Urinary bladder (tissue), 4 donors: ENCODE measurements at places on chromosomes 4 and X. TPM values are rescaled to one million over a fixed set of nuclear protein-coding genes. Genes with fewer than 3 reads are reported as not detected.
A peak's percentile ranks its signal among the peaks of the same experiment; 100 is the strongest.

DNA sequence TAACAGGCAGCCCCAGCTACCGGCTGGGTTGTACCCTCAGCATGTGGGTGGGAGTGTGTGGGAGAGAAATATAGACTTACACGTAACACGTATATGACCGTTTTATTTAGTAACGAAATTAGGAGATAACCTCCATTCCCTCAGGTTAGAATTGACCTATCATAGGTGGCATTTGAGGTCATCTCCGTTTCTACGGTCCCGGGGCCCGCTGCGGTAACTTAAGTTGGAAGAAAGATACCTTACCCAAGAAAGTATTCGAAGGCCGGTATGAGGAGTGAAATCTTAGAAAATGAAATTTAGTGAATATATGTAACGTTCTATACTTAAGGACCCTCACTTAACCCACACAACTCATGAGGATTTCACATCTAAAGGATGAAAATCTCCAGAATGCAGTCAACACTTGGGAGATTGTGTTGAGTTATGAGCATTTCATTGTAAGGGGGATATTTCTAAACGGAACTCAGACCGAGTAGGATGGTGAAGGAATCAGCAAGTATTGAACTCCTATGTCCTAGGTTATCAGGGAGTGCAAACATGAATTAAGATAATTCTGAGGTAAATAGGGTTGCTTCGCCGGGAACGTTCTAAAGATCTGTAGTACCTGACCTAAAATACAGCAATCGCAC, 891 bp downstream of the CISD2 start:
- peak; percentile 0 for DNase-seq

DNA sequence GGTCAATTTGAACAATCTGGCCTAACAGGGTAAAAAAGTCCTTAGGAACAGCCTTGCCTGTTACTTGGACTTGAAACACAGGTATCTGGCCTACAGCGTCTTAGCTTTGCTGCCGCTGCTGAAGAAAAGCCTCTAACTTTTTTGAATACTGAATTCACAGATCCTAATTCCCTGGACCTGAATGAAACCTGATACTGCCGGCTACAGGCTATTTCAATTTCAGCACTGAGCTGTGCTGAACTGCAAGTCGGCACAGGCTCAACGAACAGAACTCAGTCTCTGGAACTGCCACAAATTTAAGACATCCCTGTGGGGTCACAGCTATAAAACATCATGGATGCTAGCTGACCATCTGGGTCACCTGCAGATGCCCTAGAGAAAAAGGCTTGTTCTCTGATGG, 7.2 kb downstream of the NR0B1 start:
- DNase-seq = no peak

DNA sequence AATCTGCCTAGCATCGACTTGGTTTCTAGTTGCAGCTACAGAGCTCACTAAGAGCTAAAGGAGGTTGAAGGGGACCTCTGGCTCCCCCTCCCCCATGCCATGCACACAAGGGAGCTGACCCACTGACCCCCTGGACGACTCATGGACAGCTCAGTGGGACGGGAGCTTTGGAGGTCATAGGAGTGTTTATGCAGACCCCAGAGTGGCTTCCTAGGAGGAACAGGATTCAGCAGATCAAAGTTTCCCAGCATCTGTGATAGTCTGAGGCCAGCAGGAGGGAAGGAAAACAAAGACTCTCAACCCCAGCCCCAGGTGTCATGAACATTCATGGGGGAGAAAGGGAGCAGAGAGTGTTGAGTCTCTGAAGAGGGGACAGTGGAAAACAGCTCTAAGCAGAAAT, 104.4 kb downstream of the ARSF start:
- DNase-seq = no peak

- DNase-seq = no peak
Measured at GRCh38 chr4:22999419-22999818, 306.7 kb downstream of the GBA3 start.

DNA sequence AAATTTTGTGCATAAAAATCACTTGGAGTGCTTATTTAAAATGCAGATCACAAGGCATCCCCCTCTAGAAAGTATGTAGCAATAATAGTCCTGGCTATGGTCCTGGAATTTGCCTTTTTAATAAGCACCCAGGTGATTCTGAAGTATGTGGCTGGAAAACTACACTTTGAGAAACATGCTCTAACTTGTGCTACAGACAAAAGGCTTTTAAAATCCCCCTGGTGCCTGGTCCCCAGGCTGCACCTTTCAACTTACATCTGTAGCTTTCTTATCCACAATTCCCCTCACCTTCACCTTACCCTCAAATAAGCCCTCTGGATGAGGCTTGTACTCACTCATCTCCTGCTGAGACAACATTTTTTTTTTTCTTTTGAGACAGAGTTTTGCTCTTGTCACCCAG, 21.1 kb downstream of the ART3 start:
- DNase-seq = no peak

GRCh38 chr4:127203562-127204200, 429.1 kb upstream of the INTU start:
- no peak for DNase-seq

- no peak for DNase-seq
Measured at GRCh38 chr4:1012034-1012739, 761 bp downstream of the FGFRL1 start.

- DNase-seq = no peak
Measured at GRCh38 chr4:100206850-100207249, 16.6 kb upstream of the DDIT4L start.

GRCh38 chr4:26239801-26240200, 81.0 kb upstream of the RBPJ start:
- no peak for DNase-seq

GRCh38 chr4:111639876-111640275, 505.4 kb upstream of the FAM241A start:
- DNase-seq = no peak

DNA sequence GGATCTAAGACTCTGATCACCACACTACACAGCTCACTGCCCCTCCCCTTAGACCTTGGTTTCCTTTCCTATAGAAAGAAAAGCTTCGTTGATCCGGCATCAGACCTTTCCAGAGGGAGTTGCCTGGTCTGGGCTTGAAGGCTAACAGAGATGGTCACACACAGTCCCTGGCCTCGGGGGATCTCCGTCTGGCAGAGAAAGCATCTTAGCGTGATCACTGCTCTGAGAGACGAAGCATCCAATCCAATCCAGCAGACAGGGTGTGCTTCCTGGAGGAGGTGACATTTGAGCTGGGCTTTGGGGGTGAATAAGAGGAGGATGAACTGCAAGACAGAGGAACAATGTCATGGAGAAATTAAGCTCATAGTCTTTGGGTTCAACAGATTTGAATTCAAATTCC, 49.5 kb downstream of the HTRA3 start:
- no peak for DNase-seq

- DNase-seq = no peak
Measured at GRCh38 chr4:1169691-1170096, 2.7 kb downstream of the SPON2 start.

DNA sequence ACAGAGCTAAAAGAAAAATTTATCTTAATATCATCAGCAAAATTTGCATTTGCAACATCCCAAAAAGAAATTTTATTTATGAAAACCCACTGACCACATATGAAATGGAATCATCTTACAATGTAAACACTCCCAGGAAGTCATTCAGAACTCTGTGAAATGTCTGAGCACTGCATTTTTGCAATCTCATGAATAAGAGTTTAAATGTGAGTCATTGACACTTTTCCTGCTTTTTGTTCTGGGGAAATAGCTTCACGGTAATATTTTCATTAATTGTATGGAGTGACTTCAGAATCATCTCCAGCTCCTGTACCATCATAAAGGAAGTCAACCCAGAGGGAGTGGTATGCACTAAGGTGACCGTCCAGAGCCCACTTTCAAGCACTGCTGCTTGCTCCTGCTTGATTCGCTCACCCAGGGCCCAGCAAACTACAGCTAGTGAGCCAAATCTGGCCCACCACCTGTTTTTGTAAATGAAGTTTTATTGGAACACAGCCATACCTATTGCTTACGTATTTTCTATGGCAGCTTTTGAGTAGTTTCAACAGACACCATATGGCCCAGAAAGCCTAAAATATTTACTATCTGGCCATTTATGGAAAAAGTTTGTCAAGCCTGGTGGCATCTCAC, 17.2 kb downstream of the EDNRA start:
- no peak for DNase-seq

- no peak for DNase-seq
Measured at GRCh38 chrX:133668225-133668931, 253.1 kb upstream of the GPC4 start.

- DNase-seq = no peak
Measured at GRCh38 chr4:67624939-67625338, 66.4 kb downstream of the STAP1 start.

GRCh38 chr4:102827674-102828496, 534 bp upstream of the UBE2D3 start:
- DNase-seq = peak; percentile 100

DNA sequence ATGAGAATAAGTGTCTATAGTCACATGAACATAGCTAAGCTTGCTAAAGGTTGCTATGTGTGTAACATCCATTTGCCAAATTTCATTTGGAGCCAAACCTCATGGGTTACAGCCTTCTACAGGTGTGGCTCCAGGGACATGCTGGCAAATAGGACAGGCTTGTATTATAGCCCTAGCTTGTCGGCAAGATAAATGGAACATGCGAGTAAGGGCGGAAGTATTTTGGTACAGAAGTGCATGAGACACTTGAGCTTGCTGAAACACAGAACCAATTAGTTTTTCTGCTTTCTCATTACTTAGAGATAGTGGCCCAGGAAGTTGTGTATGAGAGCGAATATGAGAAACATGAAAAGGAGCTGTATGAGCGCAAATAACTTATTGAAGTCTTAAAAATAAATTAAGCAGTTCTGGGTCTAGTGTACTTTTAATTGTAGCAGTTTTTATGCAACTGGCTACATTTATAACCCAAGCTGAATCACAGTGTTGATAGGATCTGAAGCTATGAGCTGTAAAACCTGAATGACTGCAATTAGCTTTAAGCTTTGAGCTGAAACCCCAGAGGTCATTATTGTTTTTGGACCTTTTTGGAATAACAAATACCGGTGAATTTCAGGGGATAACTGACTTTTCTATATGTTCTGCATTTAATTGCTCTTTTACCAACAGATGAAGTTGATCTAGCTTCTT, 64.6 kb downstream of the KDM5C start:
- DNase-seq = no peak

DNA sequence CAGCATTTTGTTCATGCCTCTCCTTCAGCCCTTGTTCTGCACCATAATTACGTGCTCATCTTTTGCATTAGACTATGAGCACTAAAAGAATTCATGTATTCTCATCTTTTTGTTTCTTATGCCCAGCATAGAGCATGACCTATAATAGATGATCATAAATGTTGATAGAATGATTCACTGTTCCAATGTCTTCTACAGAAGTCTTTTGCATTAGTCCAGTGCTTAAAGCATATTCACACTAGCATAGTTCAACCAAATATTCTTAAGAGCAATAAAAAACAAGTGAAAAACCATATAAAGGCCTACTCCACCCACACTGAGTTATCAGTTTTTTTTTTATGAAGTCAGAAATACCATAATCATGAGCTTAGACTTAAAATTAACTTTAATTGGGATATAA, 36.5 kb upstream of the SLC10A4 start:
- no peak for DNase-seq

Gene ETFDH
- polyA plus RNA-seq = 17.0 TPM

Gene NRK
- polyA plus RNA-seq = 0.34 TPM

Gene SOX3
- not detected for polyA plus RNA-seq

Gene VAMP7
- polyA plus RNA-seq = 36.3 TPM

Gene WWC2
- 10.8 TPM for polyA plus RNA-seq

Gene THAP6
- polyA plus RNA-seq = 9.4 TPM

Gene PPEF1
- polyA plus RNA-seq = 0.15 TPM

Gene CENPVL2
- polyA plus RNA-seq = not detected
